Natural killer cell (primary cell): ENCODE measurements at places on chromosomes 4 and X.
A peak's percentile ranks its signal among the peaks of the same experiment; 100 is the strongest.

GRCh38 chr4:114649908-114650307, 51.3 kb downstream of the UGT8 start:
- H3K4me1 ChIP-seq: no peaks in the 10 kb centered on the region
- no peaks in the 10 kb centered on the region for H3K27me3 ChIP-seq
- no peak overlapping the region for H3K4me3 ChIP-seq
- no peaks in the 10 kb centered on the region for H3K36me3 ChIP-seq
- no peak for DNase-seq
- H3K27ac ChIP-seq: no peak overlapping the region

GRCh38 chr4:165016971-165017370, 14.8 kb upstream of the TRIM60 start:
- H3K4me3 ChIP-seq: no peak overlapping the region
- H3K4me1 ChIP-seq: no peaks in the 10 kb centered on the region
- DNase-seq: no peak
- no peaks in the 10 kb centered on the region for H3K36me3 ChIP-seq
- no peaks in the 10 kb centered on the region for H3K27me3 ChIP-seq
- H3K27ac ChIP-seq: no peak overlapping the region

- H3K36me3 ChIP-seq: no peaks in the 10 kb centered on the region
- no peak overlapping the region for H3K27ac ChIP-seq
- DNase-seq: no peak
- H3K4me1 ChIP-seq: no peaks in the 10 kb centered on the region
- H3K4me3 ChIP-seq: no peak overlapping the region
- H3K27me3 ChIP-seq: no peaks in the 10 kb centered on the region
Measured at GRCh38 chr4:130186931-130187330, 1091.0 kb downstream of the C4orf33 start.

DNA sequence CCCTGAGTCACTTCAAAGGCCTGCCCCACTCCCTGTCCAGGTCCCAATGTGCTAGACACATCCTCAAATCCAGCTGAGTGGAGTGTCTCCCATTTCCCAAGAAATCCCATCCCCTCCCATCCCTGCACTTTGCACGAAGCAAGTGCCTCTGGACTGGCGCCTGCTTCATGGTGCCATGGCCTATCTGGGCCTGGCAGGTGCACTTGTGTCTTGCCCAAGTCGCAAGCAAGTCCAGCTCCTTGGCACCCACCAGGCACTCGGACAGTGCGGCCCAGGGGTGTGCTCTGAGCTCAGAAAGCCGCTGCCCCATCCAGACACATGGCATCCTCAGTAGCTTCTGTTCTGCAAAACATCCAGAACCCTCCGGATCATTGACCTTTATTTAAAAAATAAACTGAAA, 97.4 kb downstream of the DCTD start:
- H3K27me3 ChIP-seq: no peaks in the 10 kb centered on the region
- H3K36me3 ChIP-seq: no peaks in the 10 kb centered on the region
- no peaks in the 10 kb centered on the region for H3K4me1 ChIP-seq
- no peak overlapping the region for H3K4me3 ChIP-seq
- no peak overlapping the region for H3K27ac ChIP-seq

- no peak overlapping the region for H3K27ac ChIP-seq
- DNase-seq: no peak
- H3K4me1 ChIP-seq: no peaks in the 10 kb centered on the region
- H3K27me3 ChIP-seq: no peaks in the 10 kb centered on the region
Measured at GRCh38 chr4:137545461-137545861, 13.2 kb upstream of the PCDH18 start.

DNA sequence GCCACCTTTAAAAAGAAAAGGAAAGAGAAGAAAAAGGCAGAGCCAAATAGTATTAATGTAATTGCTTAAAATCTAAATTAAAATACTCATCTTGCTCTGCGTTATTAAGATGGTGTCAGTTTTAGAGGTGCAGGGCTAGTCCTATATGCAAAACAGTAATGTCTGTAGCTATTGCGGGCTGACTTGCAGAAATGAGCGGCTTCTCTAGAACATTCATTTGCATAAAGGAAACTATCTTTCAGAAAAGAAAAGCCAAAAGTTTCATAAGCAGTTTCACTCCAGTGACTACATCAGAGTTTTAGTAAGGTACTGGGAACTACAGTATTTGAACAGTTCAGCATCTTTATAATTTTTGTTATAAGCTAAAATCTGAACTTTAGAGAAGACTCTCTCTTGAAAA, 6.0 kb downstream of the SMAD1 start:
- H3K4me1 ChIP-seq: no peaks in the 10 kb centered on the region
- no peak overlapping the region for H3K27ac ChIP-seq
- no peak overlapping the region for H3K4me3 ChIP-seq
- H3K27me3 ChIP-seq: no peaks in the 10 kb centered on the region
- no peaks in the 10 kb centered on the region for H3K36me3 ChIP-seq

DNA sequence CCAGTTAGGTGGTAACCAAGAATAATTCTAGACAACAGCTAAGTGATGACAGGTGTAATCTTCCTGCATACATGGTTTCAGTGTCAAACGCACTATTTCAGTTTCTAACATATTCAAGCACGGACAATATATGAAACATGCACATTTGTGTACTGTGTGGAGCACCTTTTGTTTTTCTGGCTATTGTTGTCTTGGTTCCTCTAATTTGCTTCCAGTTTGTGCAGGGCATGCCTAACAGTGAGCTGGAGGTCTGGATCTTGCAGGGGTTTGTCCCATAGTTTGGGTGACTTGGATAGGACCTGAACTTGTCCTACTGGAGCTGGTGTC, 70.5 kb upstream of the TBC1D9 start:
- H3K4me3 ChIP-seq: no peak overlapping the region
- no peak for DNase-seq
- no peak overlapping the region for H3K27ac ChIP-seq
- H3K27me3 ChIP-seq: no peaks in the 10 kb centered on the region

- no peak overlapping the region for H3K4me3 ChIP-seq
- no peak overlapping the region for H3K27ac ChIP-seq
- DNase-seq: no peak
- no peaks in the 10 kb centered on the region for H3K4me1 ChIP-seq
- H3K27me3 ChIP-seq: no peaks in the 10 kb centered on the region
- no peaks in the 10 kb centered on the region for H3K36me3 ChIP-seq
Measured at GRCh38 chr4:76725039-76725438, 172.9 kb downstream of the SOWAHB start.

DNA sequence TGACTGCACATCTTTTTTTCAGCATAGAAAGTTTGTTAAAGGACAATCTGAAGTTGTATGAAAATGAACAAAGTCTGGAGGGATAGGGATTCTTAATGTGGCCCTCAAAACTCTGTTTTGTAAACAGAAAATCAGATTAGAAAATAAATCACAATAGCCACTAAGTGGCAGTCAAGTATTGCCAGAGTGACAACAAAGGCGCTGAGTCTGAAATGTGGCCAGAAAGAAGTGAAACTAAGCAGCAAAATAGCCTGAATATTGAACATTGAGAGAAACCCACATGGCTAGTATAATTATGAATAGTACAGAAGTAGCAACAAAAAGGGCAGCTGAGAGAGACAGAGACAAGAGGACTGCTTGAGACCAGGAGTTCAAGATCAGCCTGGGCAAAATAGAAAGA, 81.1 kb upstream of the CT45A1 start:
- no peaks in the 10 kb centered on the region for H3K4me1 ChIP-seq
- no peak for DNase-seq
- H3K27me3 ChIP-seq: no peaks in the 10 kb centered on the region
- no peak overlapping the region for H3K4me3 ChIP-seq
- no peak overlapping the region for H3K27ac ChIP-seq

DNA sequence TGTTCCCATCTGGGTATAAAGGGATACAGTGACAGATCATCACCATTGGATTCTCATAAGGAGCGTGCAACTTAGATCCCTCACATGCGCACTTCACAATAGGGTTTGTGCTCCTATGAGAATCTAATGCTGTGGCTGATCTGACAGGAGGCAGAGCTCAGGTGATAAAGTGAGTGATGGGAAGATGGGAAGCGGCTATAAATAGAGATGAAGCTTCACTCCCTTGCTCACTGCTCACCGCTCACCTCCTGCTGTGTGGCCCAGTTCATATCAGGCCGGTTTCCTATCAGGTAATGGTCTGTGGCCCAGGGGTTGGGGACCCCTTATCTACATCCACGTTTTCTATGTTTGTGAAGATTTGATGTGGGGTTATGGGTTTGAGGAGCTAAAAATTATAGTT, 43.7 kb downstream of the FAT4 start:
- H3K4me3 ChIP-seq: no peak overlapping the region
- no peaks in the 10 kb centered on the region for H3K36me3 ChIP-seq
- H3K27ac ChIP-seq: no peak overlapping the region

- no peak overlapping the region for H3K27ac ChIP-seq
- H3K27me3 ChIP-seq: no peaks in the 10 kb centered on the region
- no peak overlapping the region for H3K4me3 ChIP-seq
- H3K36me3 ChIP-seq: no peaks in the 10 kb centered on the region
- no peaks in the 10 kb centered on the region for H3K4me1 ChIP-seq
Measured at GRCh38 chrX:68988865-68989264, 160.0 kb downstream of the EFNB1 start.

DNA sequence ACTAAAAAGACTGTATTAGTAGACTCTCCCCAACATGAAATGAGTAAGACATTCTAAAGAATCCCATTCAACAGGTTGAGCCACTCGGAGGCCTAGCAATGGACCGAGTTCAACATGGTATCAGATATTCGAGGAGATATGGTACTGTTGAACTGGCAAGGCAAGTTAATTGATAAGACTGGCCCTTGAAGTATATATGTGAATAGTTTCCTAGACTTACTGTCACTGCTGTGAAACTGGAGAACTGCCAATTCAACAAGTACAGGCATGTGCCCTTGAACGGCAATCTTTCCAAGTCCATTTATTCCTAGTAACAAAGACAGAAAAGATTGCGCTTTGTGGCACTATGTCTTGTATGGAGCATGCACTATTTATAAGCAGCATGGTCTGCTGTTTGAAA, 24.4 kb downstream of the FAT1 start:
- H3K36me3 ChIP-seq: no peaks in the 10 kb centered on the region
- no peak for DNase-seq
- no peaks in the 10 kb centered on the region for H3K4me1 ChIP-seq
- no peak overlapping the region for H3K4me3 ChIP-seq
- H3K27ac ChIP-seq: no peak overlapping the region

DNA sequence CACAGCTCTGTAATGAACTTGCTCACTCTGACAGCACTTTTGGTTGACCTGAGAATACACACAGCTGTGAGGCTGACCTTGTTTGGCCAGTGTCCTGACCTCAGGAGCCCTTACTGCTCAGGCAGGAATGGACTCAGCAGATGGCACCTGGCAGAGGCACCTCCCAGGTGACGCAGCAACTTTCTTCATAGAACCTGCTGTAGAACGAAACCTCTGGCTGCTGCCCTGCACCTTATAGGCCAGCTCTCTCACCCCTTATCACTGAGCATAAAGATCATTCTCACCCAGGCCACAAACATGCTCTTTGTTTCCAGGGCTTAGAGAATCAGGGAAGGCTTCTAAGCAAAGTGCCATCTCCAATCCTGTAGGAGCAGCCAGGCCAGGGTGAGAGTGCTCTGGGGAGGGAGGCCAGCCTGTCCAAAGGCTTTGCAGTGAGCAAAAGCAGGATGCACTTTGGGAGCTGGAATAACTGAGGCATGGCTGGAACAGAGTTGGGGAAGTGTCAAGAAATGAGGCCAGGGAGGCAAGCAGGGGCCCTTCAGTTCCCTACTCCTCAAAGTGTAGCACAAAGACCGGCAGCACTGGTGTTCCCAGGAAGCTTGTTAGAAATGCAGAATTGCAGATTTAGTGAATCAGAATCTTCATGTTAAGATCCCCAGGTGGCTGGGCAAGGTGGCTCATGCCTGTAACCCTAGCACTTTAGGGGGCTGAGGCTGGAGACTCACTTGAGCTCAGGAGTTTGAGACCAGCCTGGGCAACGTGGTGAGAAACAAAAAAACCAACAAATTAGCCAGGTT, 13.3 kb upstream of the CENPU start:
- no peaks in the 10 kb centered on the region for H3K27me3 ChIP-seq
- H3K27ac ChIP-seq: no peak overlapping the region
- H3K36me3 ChIP-seq: no peaks in the 10 kb centered on the region
- no peak overlapping the region for H3K4me3 ChIP-seq

- DNase-seq: no peak
- no peaks in the 10 kb centered on the region for H3K4me1 ChIP-seq
- no peak overlapping the region for H3K4me3 ChIP-seq
- H3K36me3 ChIP-seq: no peaks in the 10 kb centered on the region
- H3K27ac ChIP-seq: no peak overlapping the region
Measured at GRCh38 chr4:74541667-74542066, 96.7 kb downstream of the AREG start.

- H3K36me3 ChIP-seq: no peaks in the 10 kb centered on the region
- no peak overlapping the region for H3K4me3 ChIP-seq
- no peak for DNase-seq
- H3K27ac ChIP-seq: no peak overlapping the region
- no peaks in the 10 kb centered on the region for H3K4me1 ChIP-seq
Measured at GRCh38 chrX:16451334-16451733, 198.6 kb upstream of the S100G start.

DNA sequence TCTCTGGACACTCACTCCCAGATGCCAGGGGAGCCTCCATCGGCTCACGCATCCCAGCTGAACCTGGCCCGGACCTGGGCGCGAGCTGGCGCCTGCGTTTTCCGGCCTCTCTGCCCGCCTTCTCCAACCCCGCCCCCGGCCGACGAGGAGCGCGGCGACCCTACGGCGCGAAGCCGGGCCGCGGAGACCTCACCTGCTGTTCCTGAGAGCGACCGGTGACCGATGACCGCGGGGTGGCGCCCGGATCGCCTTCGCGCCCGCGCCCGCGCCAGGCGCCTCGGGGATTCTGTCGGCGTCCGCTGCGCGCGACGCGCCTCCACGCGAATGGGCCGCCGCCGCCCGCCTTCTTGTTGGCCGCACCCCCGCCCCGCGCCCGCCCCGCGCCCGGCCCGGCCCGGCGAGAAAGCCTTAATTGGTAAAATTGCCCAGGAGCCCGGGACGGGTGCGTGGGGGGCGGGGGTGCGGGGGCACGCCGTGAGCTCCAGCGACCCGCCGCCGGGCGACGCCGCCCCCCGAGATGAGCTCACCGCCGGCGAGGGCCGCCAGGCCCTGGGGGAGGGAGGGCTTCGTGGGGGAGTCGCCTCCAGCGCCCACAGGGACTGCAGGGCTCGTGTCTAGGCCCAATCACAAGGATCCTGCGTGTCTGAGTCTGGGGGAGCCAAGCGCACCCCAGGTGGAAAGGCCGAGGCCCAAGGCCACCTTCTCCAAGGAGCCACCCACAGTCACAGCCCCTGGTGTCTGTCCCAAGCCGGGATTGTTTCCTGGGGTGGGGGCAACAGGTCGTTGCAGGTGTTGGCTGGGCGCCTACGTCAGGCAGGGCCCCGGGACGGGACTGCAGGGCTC, at the start of gene FLNA:
Gene FLNA (minus strand): TSS at position 322 of the 843 bp plus-strand sequence. CDS start 3,389 bp downstream, outside the sequence.
- no peaks in the 10 kb centered on the region for H3K36me3 ChIP-seq
- H3K4me3 ChIP-seq: peak within 1 kb of the TSS; percentile 34
- no peaks in the 10 kb centered on the region for H3K27me3 ChIP-seq
- DNase-seq: peak; percentile 54
